ENCODE measurements at places on chromosomes 1 and 21.
A peak's percentile ranks its signal among the peaks of the same experiment; 100 is the strongest.

- no peak for DNase-seq
These were observed 20.5 kb upstream of the NPHP4 start for GRCh38 chr1:6012529-6013318.

DNA sequence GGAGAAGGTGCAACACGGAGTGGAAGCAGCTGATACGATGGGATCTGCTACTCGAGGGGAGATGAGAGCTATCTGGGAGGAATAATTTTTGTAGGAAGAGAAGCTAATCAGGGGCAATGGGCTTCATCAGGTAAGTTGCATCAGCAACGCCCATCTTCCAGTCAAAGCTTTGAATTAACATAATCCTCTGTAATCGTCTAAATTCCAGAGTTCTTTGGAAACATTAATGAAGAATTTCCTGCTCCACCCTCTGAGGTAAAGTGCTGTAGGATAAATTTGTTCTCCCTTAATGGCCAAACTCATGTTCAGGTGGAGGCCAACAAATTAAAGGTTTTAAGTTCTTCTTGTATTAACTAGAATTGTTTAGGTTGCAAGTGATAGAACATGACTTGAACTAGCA is 94.0 kb upstream of the KAZN start:
- DNase-seq = no peak

GRCh38 chr1:182603646-182604174 is 479 bp downstream of the RGS16 start:
- no peak for DNase-seq

- no peak for DNase-seq
These were observed 86.1 kb downstream of the TTLL7 start for GRCh38 chr1:83912876-83913275.

- no peak for DNase-seq
These were observed 25.0 kb downstream of the PTPN22 start for GRCh38 chr1:113846391-113847035.

DNA sequence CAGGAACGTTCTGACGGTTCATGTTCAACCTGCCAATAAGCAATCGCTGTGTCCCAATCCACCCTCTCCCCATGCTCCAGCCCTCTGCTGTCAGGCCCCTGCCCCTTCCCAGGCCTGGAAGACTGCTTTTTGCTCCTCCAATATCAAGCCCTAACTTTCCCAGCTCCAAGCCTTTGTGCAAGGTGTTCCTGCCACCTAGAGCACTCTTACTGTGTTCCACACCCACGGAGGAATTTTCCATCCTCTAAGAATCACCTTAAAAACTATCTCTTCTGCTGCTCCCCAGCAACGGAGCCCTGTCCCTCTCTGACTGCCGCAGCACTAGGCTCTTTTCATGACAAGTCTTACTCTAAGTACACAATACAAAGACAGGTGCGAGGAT is 657.9 kb downstream of the AJAP1 start:
- DNase-seq = no peak

- DNase-seq = no peak
These were observed 514.9 kb upstream of the PKN2 start for GRCh38 chr1:88169139-88169538.

GRCh38 chr1:151259351-151259750 is 4.8 kb downstream of the PSMD4 start:
- no peak for DNase-seq

DNA sequence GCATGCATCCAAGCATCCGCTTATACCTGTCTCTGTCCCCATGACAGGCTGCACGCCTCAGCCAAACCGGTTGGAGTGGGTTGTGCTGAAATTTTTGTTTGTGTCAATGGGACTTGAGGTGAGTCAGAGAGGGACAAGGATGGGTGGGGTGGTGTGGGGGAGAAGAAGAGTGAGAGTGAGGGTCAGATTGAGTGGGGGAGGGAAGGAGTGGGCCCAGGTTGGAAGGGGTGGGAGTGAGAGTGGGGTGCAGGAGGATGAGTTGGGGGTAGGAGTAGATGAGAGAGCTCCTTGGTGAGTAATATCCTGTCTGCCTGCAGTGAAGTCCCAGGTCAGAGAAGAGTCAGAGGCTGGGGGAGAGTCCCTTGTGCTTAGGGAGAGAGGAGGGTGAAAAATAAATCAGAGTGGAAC is 3.3 kb upstream of the NECTIN4 start:
- peak; percentile 40 for DNase-seq

- DNase-seq = no peak
These were observed 70.0 kb downstream of the ALG14 start for GRCh38 chr1:95002540-95003432.

- DNase-seq = no peak
These were observed 5.5 kb downstream of the KIF26B start for GRCh38 chr1:245160288-245160687.

GRCh38 chr21:24255591-24255990 is 1351.7 kb downstream of the MRPL39 start:
- DNase-seq = no peak

DNA sequence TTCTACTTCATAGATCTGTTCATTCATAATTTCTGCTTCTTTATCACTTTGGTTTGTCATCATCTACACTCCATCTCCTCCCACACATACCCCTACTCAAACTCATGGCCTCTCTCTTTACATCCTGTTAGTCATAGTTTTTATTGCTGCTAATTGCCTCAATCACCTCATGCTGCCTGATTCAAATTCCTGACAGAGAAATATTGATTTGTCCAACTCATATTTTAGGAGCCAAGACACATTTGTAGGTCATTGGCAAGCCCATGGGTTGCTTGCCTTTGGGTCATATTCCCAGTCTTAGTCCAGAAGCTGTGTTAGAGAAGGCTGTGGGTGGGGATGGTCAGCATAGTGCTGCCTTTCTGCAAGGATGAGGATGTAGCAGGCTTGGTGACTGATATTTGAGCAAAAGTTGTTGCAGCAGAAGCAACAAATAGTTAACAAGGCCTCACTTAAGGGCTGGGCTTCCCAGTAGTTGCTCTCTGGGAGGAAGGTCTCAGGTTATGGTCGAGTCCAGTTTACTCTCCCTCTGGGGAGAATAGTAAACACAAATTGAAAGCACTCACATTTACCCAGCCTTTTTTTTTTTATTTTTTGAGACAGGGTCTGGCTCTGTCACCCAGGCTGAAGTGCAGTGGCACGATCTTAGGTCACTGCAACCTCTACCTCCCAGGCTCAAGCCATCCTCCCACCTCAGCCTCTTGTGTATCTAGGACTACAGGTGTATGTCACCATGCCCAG is 22.4 kb upstream of the EPS15 start:
- DNase-seq = no peak

DNA sequence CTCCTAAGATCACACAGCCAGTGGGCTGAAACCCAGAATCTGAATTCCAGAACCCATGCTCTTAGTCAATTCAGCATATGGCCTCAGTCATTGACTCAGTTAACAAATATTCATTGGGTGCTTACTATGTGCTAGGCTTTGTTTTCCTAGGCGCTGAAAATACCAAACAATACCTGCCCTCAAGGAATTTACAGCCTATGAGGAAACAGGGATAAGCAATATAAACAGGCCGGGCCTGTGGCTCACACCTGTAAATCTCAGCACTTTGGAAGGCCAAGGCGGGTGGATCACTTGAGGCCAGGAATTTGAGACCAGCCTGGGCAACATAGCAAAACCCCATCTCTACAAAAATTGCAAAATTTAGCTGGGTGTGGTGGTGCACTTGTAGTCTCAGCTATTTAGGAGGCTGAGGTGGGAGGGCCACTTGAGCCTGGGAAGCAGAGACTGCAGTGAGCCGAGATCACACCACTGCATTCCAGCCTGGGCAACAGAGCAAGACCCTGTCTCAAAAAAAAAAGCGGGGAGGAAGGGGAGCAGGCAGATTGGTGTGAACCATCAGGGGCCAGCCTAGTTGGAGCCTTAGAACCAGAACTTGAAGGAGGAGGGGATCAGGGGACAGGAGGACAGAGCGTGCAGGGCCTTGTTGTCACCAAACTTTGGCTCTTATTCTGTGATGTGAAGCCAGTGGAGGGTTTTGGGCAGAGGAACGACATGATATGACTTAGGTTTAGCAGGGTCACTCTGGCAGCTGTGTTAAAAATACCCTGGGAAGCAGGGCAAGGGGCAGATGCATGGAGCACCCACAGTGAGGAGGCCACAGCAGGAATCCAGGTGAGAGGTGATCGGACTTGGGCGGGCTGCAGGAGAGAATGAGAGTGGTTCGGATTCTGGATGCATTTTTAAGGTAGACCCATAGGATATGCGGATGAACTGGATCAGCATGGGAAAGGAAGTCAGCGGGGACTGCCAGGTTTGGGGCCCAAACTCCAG is 5.8 kb downstream of the TINAGL1 start:
- DNase-seq = no peak

DNA sequence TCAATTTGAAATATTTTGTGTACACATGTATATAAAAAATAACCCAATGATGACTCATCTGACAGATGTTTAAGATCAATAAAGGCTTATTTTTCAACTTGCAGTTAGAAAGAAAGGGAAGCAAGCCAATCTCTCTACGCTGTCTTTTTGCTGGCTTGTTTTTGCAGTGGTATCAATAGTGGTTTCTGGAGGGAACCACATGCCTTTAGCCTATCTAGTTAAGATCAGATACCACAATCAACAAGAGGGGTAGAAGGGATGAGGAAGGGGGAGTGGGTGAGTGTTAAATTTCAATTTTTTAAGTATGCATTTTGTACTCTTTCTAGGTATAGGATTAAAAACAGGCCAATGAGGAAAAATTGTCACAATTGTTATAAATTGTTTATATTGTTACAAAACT is 276.2 kb downstream of the KCNH1 start:
- no peak for DNase-seq

GRCh38 chr1:201634261-201634660 is 95.3 kb downstream of the NAV1 start:
- DNase-seq = no peak

GRCh38 chr1:95119273-95119672 is 2.1 kb downstream of the TLCD4 start:
- no peak for DNase-seq

GRCh38 chr1:22886211-22886610 is 86.5 kb downstream of the LACTBL1 start:
- no peak for DNase-seq

- DNase-seq = no peak
These were observed 151.2 kb downstream of the OMA1 start for GRCh38 chr1:58395355-58395754.

DNA sequence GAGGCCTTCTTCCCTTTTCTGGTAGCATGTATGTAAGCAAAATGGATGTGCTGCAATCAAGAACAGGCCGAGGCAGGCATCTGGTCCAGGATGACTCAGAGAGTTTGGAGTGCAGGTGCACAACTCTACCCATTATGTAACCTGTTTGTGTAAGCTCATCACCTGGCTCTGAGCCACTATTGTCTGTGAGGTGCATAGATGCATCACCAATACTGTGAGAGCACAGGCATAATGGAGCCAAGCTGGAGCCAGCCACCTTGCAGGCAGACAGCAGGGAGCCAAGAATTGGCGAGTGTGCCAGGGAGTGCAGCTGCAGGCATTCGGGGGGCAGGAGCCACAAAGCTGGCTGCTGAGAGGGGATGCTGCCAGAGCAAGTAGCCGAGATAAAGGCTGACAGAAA is 549.9 kb upstream of the RGS18 start:
- DNase-seq = no peak

DNA sequence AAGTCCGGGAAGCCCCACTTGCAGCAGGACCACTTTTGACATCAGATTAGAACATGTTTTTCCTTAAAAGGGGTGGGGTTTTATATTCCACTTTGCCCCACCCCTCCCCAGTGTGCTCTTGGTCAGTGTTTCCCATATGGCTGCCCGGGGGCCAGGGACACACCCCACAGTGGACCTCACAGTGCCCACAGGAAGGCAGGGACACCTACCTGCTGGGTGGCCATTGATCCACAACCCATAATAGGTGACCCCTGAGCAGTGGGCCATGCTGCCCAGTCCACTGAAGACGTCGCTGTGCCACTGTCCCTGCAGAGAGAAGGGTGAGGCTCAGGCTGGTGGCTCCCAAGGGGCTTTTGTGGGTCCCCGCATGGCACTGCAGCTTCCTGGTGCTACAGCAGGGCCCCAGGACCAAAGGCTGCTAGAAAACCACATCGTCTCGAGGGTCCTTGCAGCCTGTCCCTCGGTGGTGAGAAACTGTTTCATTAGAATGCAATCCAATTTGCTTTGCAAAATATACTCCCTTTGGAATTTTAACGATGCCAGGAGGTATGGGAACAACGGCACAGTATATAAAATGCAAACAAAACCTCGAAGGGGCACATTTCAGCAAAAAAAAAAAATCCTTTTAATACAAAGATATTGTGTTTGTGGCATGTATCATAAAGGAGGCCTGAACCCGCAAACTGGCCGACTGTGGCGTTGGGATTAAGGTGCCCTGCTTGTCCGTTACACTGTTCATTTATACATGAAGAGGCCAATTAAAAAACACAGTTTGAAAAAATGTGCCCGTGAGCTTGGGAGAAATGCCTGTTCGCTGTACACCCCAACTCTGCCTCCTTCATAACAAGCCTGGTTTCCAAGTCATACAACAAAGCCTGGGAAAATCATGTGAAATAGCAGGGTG is 16.9 kb downstream of the MORN1 start:
- no peak for DNase-seq

- DNase-seq = no peak
These were observed 50.8 kb upstream of the EDN2 start for GRCh38 chr1:41535276-41535675.

DNA sequence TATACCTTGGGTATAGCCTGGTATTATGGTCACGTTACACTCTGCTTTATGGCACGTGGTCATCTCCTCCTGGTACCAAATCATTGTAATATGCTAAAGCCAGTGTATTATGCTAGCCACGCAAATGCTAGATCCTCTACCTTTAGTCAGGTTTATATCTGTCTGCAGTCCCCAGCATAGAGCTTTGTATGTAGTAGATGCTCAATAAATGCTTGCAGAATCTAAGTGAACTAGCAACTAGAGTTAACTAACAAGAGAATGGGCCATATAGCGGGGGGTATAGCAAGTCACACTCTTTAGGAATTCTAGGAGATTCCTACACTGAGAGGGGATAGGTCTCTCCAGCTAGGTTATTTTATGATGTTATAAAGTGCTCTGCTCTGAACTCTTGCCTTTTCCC is 3.0 kb downstream of the MOV10 start:
- DNase-seq = no peak

DNA sequence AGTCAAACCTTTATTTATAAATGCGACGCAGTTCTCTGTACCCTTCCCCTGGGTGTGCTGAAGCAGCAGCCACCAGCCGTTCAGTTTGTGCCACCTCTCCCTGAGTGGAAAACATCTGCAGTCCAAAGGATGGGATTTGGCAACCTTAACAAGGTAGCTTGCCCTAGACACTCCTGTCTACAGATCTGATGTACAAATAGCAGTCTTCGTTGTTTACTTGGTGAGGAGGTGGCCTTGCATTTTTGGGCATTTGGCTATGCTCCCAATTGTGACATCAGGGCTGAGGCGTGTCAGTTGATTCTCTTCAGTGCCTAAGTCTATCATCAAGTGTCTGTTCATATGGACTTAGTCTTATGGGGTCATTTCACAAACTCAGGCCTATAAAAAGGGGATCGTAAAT is 59.8 kb downstream of the KDM1A start:
- DNase-seq = no peak

GRCh38 chr1:10860218-10860617 is 63.8 kb upstream of the CASZ1 start:
- no peak for DNase-seq

GRCh38 chr21:42878678-42878992 is 704 bp downstream of the WDR4 start:
- DNase-seq = peak; percentile 26
